ENCODE measurements at places on chromosomes 4 and X.

GRCh38 chr4:135508006-135508714, 1306.6 kb upstream of the PABPC4L start:
- DNase-seq, result no peak

DNA sequence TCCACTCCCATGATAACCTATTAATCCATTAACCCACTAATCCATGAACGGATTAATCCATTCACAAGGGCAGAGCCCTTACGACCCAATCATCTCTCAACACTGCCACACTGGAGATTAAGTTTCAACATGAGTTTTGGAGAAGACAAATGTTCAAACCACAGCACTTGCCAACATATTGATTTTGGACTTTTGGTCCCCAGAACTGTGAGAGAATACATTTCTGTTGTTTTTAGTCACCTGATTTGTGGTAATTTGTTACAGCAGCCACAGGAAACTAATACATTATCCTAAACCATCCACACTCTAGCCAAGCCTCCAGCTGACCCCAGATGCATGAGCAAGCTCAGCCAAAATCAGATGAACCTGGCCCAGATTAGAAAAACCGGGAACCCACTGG, 22.4 kb downstream of the SEC24D start:
- no peak for DNase-seq

- no peak for DNase-seq
Observed at GRCh38 chr4:133000012-133000411, 149.1 kb upstream of the PCDH10 start.

DNA sequence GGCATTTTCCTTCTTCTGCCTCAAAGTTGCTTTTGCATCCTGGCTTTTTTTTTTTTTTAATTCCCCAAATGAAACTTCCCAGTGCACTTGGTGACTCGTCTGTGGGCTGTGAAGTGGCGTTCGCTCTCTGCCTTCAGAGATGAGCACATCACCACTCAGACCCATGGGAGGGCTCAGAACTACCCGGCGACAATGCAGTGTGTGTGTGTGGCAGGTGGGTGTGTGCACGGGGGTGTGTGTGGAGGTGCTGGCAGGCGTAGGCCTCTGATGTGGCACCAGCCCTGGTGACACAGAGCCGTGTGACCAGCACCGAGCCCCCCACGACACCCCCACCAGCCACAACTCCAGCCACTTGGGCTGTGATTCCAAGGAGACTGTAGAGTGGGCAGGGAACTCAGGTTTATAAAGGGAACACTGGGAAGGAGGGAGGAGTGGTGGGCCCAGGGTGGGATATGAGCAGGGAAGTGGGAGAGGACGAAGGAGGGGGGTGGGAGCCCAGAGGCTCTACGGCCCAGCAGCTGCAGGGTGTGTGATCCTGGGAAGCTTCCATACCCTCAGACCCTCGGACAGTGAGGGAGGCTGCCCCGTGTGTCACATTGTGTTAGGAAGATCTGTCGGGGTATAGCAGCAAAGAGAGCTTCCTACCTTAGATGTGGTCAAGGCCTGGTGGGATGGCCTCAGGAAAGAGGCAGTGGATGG, 6.0 kb upstream of the WFS1 start:
- peak; percentile 59 for DNase-seq

GRCh38 chr4:129378364-129378763, 282.4 kb downstream of the C4orf33 start:
- no peak for DNase-seq

DNA sequence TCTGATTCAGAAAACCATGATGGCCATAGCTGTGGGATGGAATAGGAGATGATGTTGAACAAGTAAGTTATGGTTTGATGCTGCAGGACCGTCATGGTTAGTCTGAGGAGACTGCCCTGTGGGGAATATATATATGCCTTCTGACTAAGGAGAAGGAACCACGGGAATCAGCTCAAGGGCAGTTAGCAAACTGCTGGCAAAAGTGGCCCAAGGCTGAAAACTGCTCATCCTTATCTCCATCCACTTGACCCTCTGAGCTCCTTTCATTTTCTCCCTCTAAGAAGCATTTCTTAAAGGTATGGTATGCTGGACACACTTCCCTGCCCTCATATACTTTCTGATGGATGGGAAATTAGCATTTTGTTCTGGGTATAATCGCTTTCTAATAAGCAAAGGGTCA, 161.9 kb downstream of the ENOX2 start:
- no peak for DNase-seq

DNA sequence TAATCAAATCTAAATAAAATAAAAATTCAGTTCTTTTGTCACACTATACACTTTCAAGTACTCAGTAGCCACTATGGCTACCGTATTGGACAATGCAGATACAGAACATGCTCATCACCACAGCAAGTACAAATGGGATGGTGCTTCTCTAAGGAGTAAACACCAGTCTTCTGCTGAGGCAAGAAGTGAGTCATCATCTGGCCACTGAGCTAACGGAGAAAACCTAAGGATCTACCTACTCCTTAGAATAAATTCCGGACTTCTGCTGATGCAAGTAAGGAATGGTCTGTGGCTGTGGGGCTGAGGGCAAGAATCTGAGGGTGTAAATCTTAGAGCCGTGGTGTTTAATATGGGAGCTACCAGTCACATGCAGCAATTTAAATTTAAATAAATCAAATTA, 11.3 kb upstream of the RBMXL3 start:
- no peak for DNase-seq

DNA sequence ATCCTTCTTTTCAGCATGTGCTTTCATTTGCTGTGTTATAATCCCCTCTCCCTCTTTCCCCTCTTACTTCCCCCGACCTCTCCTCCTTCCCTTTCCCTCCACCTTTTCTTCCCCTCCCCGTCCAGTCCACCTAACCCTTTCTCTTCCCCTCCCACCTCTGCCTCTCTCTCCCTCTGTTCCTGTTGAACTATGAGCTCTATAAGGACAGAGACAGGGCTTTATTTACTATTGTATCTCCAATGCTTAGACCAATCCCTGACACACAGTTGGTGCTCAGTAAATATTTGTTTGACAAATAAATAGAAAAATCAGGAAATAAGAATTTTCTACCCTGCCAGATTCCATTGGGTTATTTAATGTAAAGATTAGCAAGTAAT, 60.8 kb downstream of the EGF start:
- no peak for DNase-seq

- DNase-seq, result no peak
Observed at GRCh38 chr4:121428721-121429120, 47.9 kb upstream of the QRFPR start.

DNA sequence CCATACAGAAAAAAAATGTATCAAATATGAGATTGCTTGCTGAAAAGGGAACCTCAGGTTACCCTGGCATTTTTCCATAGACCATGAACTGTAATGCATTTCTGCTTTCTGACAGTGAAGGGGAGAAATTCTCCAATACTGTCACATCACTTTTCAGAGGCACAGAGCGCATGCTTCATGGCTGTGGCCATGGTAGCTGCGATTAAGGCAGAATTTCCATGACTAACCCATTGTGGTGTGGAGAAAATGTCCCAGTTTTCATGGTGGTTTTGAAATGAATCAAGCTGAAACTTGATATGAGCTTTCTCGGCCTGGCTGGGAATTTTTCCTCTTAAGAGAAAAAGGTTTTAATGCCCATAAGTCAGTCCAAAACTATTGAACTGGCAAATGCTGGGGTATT, 39.5 kb upstream of the MAP3K15 start:
- peak; percentile 71 for DNase-seq

DNA sequence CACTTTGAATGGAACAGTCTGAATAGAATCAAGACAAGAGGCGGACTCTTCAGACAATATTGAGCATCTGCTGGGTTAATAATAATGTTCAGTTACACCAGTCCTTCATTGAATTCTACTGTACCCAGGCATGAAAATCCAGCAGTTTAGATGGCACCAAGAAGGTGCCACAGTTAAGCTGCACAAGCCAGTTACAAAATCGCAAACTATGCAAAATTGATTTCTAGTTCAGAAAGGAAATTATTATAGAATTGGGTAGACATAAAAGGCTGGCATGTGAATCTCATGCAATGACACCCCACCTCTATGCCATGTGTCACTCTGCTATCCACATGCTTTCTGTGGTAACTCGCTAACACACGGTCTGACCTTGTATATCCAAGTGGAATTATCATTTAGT, 105.8 kb upstream of the VCX3A start:
- DNase-seq, result no peak

DNA sequence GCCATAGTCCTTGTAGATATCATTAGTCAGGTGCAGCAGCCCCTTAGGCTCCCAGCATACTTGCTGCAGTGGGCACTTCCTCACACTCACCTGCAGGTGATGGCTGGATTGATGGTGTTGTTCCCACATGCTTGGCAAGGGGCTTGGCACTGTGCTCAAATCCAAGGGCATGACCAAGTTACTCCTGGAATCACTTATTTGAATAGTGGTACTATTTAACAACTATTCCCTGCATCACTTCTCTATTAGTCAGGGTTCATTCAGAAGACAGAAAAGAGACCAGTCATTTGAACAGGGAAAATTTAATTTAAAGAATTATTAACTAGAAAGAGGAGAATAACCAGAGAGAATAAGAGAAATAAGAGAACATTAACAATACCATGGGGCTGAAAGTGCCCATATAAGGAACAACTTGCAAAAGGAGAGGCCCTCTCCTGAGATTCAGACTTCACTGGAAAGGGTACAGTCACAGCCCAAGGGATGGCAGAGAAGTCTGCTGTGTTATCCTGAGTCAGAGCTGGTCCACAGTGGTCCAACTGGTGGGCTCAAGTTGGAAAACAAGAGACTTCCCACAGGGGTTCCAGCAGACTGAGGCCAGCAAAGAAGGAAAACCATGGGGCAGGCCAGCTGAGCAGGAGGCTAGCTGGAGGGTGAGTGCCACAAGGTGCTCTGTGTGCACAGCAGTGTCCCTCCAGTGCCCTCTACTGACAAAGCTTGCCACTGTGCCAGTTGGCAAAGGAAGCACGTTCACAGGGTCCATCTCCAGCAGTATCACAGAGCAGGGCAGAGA, 9.8 kb downstream of the SPP1 start:
- DNase-seq, result peak; percentile 70

DNA sequence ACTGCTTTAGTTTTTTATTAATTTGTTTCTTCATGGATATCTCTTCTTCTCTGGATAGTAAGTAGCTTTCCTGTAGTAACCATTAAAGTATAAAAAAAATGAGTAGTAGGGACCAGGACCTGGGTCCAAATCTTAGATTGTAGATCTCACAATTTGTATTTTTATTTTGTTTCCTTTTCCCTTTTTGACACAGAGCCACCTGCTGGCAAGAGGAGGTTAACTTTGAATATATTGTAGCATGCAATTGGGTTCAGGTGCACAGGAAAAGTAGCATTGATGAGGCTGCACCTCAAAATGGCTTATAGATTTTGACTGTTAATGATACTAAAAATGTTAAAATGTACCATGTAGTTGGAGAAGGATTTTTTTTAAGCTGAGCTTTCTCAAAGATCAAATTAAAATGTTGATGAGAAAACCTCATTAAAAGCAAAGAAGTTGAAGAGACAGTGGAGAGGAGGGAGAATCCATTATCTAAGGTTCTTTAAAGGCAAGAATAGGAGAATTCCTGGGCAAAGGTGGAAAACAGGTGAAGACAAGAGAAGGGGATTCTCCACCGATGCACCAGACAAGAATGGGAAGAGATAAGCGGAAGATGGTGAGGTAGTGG, 48.3 kb upstream of the HPGDS start:
- peak; percentile 59 for DNase-seq

DNA sequence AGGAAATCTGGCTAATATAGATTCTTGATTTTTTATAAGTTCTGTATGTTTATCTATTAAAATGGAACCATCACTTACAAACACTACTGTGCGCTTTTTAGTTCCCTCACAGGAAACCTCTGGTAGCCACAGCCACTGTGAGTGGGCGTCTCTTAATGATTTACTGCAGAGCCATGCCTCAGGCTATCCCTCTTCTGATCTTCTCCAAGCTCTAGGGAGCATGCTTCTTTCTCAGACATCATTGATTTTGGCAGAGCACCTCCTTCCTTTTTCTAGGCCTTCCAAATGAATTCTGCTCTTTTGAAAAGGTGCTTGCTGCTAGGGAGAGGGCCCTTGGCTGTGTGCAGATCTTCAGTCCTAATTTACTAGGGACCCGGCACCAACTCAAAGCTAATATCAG, 61.1 kb upstream of the STS start:
- DNase-seq, result peak; percentile 67

DNA sequence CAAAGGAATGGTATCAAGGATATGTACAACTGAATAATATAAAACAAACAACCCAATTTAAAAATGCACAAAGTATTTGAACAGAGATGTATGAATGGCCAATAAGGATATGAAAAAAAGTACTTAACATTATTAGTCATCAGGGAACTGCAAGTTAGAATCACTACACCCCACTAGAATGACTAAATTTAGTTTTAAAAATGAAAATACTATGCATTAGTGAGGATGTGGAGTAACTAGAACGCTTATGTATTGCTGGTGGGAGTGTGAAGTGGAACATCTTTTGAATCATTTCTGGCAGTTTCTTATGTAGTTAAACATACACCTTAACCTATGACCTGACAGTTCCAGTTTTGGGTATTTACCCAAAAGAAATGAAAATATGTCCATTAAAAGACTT, 13.0 kb upstream of the SLC16A2 start:
- DNase-seq, result no peak

DNA sequence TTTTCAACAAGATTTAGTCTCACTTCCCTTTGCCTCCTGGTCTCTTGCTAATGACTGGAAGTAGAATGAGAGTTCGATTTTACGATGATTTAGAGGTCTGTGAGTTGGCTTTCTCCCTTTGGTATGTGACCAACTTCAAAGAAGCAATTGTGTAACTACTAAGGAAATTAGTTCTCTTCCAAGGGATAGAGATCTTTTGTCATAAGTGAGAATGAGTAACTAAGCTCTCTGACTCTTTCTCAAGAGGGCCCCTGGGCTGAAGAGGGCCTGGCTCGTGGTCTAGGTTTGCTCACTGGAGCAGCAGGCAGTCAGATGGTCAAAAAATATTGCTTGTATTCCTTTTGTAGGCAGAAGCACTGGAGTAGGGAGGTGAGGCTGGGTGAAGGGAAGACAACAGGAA, 176.3 kb downstream of the ENOX2 start:
- DNase-seq, result peak; percentile 30
